ENCODE measurements at places on chromosomes 16 and 17.

GRCh38 chr17:40290629-40291280 lies 3.1 kb downstream of the CDC6 start:
- peak; percentile 56 for DNase-seq

- no peak for DNase-seq
Observed at GRCh38 chr17:76433693-76434092, 19.3 kb downstream of the UBE2O start.

DNA sequence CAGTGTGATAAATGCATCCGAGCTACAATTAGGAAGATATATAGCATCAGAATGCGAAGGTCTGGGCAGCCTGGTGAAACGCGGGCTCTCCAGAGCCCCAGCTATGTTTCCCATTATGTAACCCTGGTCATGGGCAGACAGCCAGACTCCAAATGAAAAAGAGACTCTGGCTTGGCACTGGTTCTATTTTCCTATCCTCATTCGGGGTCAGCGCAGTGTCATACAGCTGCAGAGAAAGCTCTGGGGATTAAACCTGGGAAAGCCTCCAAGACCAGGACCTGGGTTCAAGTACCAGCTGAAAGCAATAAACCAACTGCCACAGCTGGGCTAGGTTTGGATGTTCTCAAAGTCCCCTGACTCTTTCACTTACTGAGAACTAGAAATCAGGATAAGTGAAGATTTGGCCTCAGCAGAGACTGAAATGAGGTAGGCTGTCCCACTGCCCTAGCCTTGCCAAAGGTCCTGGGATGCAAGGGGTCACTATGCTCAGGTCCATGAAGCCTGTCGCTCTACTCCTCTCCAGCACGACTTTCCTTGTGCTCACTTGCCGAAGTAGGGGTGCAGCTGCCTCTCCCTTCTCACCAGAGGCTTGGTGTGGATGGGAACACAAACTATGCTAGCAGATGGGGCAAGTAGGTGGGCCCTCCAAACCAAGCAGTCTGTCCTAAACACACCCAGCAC lies 123.8 kb downstream of the SMG6 start:
- no peak for DNase-seq

DNA sequence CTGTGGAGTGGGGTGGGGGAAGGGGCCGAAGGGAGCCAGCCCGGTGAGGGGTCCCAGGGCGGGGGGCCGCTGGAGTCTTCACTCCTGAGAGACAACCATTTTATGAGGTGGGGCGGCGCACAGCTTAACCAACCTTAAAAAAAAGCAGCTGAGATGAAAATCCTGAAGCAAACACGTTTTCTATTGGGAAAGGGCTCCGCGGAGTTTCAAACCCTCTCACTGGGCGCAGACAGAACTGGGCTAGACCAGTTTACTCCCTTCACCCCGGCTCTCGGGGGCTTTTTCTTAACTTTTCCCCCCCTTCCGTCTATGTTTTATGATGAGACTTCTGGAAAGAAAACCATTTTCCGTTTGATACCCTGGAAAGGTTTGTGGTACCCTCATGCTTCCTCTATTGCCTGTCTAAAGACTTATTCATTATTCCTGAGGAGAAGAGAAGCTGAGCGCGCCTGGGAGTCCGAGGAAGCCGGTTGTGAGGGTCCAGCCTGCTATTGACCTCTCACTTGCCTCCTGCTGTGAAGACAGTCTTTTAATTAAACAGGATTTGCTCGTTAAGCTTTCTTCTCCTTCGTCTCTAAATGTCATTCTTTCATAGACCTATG lies 482 bp upstream of the SSH2 start:
- no peak for DNase-seq

GRCh38 chr16:7755347-7755882 lies 422.8 kb downstream of the RBFOX1 start:
- no peak for DNase-seq

DNA sequence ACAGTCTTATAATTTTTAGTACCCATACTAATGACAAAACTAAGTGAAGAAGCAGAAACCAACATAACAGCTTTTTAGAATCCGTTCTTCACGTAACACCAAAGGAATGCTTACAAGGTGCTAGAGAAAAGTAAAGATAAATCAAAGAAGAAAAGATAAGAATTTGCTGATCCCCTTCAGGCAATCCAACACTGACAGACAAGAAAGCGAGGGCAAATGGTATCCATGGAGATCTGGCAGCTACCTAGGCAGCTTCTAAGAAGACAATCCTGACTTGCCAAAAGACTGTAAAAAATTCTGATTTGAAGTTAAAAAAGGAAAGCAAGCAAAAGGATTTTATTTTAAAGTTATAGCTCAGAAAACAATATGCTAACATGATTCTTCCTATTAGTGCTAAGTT lies 14.6 kb downstream of the BBS2 start:
- no peak for DNase-seq

GRCh38 chr17:12007466-12007865 lies 10.2 kb upstream of the ZNF18 start:
- no peak for DNase-seq

GRCh38 chr16:9135797-9136196 lies 44.4 kb downstream of the HAPSTR1 start:
- no peak for DNase-seq

GRCh38 chr16:6913566-6913965 lies 419.1 kb upstream of the RBFOX1 start:
- no peak for DNase-seq

DNA sequence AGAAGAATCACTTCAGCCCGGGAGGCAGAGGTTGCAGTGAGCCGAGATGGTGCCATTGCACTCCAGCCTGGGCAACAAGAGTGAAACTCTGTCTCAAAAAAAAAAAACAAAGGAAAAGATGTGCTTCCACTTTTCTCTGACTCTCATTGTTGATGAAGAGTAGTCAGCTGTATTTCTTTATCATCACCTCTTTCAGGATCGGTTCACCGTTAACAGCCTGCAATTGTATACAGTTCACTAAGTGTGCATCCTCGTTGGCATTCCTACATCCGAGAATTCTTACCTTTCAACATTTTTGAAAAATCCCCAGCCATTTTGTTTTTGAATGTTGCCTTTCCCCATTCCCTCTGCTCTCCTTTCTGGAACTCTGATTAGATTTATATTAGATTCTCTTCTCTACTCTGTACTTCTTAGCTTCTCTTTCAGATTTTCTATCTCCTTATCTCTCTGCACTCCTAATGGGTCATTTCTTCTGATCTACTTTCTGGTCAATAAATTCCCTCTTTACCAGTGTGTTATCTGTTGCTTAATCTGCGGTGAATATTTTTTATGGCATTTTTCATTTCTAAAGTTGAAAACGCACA lies 26.9 kb upstream of the ZC3H18 start:
- no peak for DNase-seq

- no peak for DNase-seq
Observed at GRCh38 chr16:75048530-75048929, 49.7 kb downstream of the ZNRF1 start.

GRCh38 chr17:74309902-74310301 lies 16.1 kb upstream of the KIF19 start:
- DNase-seq, result no peak

- DNase-seq, result no peak
Observed at GRCh38 chr17:2197271-2197670, 106.3 kb downstream of the SMG6 start.

DNA sequence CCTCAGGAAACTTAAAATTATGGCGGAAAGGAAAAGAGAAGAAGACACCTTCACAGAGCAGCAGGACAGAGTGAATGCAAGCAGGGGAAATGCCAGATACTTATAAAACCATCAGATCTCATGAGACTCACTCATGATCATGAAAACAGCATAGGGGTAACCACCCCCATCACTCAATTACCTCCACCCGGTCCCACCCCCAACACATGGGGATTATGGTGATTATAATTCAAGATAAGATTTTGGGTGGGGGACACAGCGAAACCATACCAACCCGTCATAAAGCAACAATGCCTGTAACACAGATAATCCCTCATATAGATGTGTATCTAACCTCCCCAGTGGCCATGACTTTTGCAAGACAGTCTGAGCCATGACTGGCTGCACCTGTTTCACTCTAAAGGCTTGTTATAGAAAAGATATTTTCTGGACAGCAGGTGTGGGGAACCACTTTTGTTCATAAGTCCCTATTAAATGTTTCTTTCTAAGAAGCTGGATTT lies 7.0 kb upstream of the GSDMA start:
- DNase-seq, result no peak

- no peak for DNase-seq
Observed at GRCh38 chr16:10168258-10168657, 14.0 kb downstream of the GRIN2A start.

- DNase-seq, result no peak
Observed at GRCh38 chr17:48954300-48954755, 9.7 kb upstream of the SNF8 start.

DNA sequence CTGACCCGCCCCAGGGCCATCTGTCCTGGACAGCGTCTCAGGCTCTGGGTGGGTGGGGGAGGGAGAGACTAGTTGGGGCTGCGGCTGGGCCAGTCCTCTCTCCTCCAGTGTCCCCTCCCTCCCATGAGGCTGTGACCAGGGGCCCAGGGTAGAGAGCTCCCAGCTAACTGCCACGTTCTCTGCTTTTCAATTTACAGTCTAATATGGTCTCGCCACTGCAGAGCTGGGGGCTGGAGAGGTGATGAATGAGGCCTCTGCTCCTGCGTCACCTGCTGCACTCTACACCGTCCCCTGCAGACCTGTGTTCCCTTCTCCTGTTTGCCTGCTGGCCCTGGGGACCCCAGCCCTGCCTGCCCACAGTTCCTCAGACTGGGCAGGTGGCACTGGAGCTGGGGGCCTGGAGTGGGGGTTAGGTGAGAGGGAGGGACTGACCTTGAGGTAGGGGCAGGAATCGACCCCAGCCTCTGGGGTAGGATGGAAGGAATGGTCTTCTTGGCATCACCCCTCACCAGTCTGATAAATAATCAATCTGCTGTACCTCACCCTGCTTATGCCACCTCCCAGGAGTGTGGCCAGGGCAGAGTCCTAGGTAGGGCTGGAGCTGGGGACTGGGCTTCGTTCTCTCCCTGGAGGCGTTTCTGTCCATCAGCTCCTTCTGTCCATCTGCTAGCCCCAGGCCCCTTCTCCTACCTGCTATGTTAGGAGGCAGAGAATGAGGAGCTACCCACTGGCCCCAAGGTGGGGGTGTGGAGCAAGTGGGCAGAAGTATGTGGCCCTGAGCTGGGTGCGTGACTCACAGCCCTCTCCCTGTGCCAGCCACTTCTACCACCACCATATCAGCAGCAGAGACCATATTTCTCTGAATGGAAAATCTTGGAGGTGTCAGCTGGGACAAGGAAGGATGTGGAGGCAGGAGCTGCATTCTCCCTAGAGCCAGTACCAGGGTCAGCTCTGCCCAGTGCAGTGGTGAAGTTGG lies 12.9 kb downstream of the SEZ6 start:
- no peak for DNase-seq

- DNase-seq, result no peak
Observed at GRCh38 chr16:10978871-10979446, 34.6 kb downstream of the CLEC16A start.

DNA sequence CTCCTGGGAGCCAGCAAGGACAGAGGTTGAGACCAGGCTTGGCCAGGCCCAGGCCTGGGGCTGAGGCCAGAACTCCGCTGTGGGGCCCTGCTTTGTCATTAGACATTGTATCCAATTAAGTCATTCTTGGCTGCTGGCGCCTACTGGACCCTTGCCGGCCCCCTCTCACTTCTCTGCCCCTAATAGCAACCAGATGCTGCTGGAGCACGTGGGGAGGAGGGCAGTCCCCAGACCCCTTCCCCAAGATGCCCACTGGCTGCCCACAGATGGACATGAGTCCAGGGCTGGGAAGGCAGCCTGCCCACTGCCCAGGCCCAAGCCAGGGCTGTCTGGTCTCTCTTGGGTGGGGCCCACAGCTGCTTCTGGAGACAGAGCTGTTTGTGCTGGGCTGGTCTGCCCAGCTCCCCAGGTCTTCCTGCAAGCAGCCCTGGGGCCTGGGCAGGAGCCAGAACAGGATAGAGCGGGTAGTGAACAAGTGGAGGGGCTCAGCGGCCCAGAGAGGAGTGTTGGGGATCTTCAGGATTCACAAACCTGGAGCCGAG lies 7.8 kb downstream of the PLXDC1 start:
- no peak for DNase-seq

DNA sequence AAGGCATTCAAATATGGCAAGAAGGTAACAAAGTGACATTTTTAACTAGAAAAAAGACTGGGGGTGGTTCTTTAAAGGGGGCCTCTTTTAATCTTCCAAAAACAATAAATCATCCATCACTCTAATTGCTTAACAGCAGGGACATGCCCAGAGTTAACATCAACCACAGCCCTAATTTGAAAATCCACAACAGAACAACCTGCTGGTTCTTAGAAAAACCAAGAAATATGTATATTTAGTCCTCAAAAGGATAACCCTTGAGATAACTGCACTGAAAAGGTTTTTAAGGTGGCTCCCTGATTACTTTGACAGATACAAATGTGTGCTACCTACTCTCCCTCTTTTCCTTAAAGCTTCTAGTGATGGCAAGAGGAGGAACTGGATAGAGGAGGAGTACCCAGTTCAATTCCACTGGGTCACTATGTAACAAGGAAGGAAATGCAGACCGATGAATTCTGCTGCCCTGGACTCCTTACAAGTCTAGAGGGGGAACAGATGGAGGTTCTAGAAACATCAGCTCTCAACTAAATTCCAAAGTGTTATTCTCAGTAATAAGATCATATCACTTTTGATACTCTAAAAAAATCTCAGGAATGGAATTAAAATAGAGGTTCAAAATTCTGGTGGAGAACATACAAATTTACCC lies 54.3 kb downstream of the N4BP1 start:
- DNase-seq, result no peak

- DNase-seq, result peak; percentile 88
Observed at GRCh38 chr16:85416228-85417109, 196.7 kb upstream of the GSE1 start.
